SJSA1 (cell line): ENCODE measurements at places on chromosomes 7 and 10. TPM values are rescaled to one million over a fixed set of nuclear protein-coding genes. Genes with fewer than 3 reads are reported as not detected.
A peak's percentile ranks its signal among the peaks of the same experiment; 100 is the strongest.

The FEZF1 gene
- not detected in 2 replicates for total RNA-seq

The OR13A1 gene
- not detected in 2 replicates for total RNA-seq

DNA sequence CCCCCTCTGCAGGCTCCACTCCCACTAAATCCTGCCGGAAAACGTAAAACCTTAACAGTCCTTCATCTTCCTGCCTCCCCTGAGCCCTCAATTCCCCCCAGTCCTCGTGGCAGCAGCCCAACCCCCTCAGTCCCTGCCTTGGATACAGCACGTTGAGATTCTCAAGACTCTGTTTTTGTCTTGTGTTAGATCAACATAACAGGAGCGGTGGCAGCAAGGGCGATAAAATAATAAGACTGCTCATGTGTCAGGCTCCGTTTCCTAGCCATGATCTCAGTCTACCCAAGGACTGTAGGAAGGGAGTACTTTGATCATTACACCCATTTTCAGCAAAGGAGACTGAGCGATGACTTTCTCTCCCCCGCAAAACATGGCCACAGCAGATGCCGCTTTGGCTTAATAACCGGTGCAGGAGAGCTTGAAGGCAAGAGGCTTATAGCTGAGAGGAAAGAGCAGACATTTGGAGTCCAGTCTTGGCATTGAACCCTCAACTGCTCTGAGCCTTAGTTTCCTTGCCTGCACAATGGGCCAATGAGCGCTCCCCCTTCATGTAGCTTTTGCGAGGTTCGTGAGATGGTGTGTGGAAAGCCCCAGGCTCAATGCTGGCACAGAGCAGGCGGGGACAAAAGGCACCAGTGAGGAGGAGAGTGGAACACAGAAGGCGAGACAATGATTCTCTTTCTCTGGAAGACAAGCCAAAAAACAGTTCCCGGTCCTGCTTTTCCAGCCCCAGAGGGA lies 42.1 kb upstream of the PCBD1 start:
- no peak for DNase-seq

The TCTN3 gene
- 29.0 and 34.2 TPM in 2 replicates for total RNA-seq

DNA sequence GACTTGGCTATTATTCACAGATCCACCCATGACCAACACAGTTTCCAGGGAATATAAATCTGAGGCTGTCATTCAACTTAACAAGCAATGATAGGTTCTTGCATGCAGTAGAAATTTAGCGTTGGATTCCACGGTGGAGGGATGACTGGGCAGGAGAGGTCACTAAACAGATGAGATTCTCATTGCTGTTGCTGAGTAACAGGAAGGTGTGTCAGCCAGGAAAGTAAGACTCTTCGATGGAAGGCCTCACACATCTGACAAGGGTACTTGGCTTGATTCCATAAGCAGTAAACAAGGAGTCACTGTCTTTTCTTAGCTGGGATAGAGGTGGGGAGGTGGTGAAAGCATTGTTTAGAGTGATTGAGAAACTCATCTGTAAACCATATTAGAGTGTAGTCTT lies 1152.0 kb downstream of the SORCS3 start:
- no peak for DNase-seq

GRCh38 chr7:154794147-154794780 lies 208.7 kb downstream of the PAXIP1 start:
- DNase-seq, result no peak

The FGFBP3 gene
- total RNA-seq, result not detected in 2 replicates

GRCh38 chr7:8435095-8435494 lies 1.7 kb downstream of the NXPH1 start:
- no peak for DNase-seq

GRCh38 chr7:141042222-141043193 lies 27.8 kb upstream of the MRPS33 start:
- no peak for DNase-seq

The FAM53B gene
- total RNA-seq, result 10.2 and 14.1 TPM in 2 replicates

The CNPY1 gene
- total RNA-seq, result not detected in 2 replicates

DNA sequence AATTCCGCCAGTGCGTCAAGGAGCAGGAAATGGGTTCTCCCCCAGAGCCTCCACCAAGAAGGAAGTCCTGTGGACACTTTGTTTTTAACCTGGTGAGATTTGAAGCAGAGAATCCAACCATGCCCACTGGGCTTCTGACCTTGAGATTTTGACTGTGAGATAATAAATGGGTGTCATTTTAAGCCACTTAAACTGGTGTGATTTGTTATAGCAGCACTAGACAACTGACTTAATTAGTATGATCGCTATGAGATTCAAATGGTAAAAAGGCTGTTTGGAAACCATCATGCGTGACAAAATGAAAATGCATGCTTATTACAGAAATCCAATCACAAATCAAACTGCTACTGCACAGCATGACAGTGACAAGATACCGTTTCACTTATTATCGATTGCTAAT lies 98.0 kb downstream of the ADAM12 start:
- no peak for DNase-seq

The SFRP5 gene
- not detected in 2 replicates for total RNA-seq

The ENTPD1 gene
- not detected in 2 replicates for total RNA-seq

- no peak for DNase-seq
Measured at GRCh38 chr7:1526271-1526754, 4.2 kb upstream of the MAFK start.

The METTL27 gene
- total RNA-seq, result 0.91 and 2.9 TPM in 2 replicates

DNA sequence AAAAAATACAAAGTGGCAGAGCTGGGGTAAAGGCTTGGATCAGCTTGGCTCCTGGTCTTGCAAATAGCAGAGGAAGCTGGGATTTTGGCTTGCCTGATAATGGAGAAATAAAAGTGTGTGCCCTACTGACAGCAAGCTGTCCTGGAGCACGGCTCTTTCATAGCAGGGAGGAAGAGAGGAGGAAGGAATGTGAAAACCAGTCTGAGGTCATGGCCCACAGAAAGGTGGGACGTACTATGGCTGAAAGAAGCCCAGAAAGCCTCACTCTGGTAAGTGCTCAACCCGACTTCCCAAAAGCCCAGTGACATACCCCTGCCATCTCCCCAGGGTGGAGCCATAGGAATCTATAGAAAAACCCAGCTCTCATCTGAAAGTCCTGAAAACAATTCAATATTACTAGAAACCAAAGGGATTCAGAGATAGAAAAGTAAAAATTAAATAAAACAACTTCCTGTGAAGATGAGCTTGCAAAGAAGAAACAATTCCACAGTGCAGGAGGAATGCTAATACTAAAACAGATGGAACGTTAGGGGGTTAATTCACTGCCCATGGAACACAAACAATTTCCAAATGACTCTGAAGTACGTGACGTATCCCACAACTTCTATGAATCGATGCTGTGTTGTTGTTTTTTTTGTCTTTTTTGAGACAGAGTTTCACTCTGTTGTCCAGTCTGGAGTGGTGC lies 246.7 kb upstream of the PTN start:
- no peak for DNase-seq

- no peak for DNase-seq
Measured at GRCh38 chr7:2880874-2881533, 36.9 kb upstream of the GNA12 start.

The CYP2C19 gene
- not detected in 2 replicates for total RNA-seq

The FAM131B gene
- total RNA-seq, result 0.16 and 0.41 TPM in 2 replicates

The PIK3AP1 gene
- total RNA-seq, result 0.41 and 0.95 TPM in 2 replicates

GRCh38 chr10:11242443-11243387 lies 225.0 kb downstream of the CELF2 start:
- no peak for DNase-seq

- no peak for DNase-seq
Measured at GRCh38 chr10:77936697-77937567, 10.4 kb upstream of the DLG5 start.

GRCh38 chr10:73167458-73167782 lies 388 bp downstream of the ECD start:
- no peak for DNase-seq

- no peak for DNase-seq
Measured at GRCh38 chr10:79927111-79927828, 21.6 kb downstream of the SFTPD start.

The COL28A1 gene
- total RNA-seq, result not detected in 2 replicates

- no peak for DNase-seq
Measured at GRCh38 chr7:128914566-128915151, 4.2 kb upstream of the KCP start.

- DNase-seq, result no peak
Measured at GRCh38 chr7:134362587-134363483, 46.1 kb upstream of the SLC35B4 start.

DNA sequence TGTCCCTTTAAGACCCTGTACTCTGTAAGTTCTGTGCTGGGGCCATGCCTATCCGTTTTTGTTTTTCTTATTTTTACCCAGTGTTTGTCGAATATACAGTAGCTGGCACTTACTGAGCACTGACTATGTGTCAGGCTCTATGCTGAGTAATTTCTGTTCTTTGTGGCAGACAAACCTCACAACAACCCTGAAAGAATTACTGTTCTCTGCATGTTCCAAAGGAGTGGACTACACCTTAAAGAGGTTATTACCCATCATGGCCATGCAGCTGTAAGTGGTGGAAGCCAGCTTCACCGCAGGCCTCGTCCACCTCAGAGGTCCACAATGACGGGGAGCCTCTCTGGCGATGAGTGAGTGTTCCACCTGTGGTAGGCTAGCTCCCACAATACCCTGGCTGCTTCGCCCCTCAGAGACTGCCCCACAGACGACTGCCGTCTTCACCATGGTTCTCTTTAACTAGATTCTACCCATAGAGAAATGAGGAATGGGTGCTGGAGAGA lies 30.1 kb upstream of the RBM20 start:
- DNase-seq, result no peak

DNA sequence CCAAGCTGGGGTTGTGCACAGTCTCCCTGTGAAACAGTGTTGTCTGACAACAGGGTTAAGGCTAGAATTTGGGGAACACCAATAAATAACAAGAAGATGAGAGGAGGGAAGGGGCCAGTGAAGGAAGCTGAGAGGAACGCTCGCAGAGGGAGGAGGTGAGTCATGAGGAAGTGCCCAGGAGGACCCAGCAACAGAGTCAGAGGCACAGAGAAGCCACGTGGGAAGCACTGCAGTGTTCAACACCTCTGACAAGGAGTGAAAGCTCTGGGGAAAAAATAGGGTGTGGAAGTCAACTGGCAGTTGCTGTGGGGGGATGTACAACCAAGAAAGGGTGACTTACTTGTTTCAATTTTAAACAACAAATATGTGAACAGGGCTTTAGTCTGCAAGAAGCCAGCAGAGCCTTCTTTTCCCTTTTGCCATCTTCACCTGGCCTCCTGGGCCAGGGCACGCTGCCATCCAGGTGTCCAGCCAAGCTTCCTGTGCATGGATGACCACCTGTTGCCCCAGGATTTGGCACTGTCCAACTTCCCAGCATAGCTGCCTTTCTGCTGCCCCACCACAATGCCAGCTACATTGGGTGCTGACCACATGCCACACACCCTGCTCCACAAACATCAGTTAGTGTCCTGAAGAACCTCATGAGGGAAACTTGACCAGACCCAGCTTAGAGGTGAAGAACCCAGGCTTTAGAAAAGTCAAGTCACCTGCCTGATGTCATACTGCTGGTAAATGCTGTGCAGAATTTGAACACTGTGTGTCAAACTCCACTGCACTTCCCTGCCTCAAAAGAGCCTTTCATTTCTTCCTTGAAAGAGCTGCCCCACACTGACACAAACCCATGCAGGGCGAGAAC lies 69.6 kb downstream of the ATXN7L1 start:
- DNase-seq, result peak; percentile 27

The SFRP4 gene
- 0.13 TPM in 1 of 2 replicates, not detected in the other for total RNA-seq

DNA sequence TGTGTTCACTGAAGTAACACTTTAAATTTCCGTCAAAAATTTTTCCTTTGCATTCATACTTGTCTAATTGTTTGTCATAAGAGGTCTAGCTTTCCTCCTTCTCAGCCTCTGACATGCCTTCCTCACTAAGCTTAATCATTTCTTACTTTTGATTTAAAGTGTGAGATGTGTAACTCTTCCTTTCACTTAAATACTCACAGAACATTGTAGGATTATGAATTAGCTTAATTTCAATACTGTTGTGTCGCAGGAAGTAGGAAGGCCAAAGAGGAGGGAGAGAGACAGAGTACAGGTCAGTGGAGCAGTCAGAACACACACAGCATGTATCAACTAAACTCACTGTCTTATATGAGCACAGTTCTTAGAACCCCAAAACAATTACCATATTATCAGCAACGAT lies 99.0 kb downstream of the SRPK2 start:
- DNase-seq, result no peak

GRCh38 chr7:92809760-92810573 lies 26.4 kb downstream of the CDK6 start:
- DNase-seq, result peak; percentile 82

The KLF14 gene
- total RNA-seq, result not detected in 2 replicates

DNA sequence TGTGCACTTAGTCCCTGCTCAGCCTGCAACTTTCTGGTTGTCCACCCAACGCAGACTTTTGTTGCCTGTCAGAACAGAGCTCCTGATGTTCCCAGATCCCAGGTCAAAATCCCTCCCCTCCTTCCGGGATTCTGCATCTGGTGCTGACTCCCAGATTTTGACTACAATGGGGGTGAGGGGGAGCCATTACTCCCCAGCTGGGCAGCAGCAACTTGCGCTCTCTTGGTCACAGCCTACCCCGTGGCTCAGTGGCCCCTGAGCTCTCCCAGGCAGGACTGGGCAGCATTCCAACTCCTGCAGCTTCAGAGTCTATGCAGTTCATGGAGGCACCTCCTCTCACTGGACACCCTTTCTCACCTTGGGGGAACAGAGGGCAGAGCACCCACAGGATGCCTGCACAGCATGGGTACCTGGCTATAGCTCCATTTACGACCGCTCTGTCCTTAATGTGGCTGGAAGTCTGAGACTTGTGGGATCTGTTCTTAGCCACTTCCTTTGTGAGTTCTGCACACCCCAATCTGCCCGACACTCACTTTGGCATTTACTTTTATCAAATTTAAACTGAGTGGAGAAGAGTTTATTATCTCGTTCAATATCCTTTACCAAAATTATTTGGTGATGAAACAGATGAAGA lies 545.5 kb upstream of the MGMT start:
- no peak for DNase-seq

DNA sequence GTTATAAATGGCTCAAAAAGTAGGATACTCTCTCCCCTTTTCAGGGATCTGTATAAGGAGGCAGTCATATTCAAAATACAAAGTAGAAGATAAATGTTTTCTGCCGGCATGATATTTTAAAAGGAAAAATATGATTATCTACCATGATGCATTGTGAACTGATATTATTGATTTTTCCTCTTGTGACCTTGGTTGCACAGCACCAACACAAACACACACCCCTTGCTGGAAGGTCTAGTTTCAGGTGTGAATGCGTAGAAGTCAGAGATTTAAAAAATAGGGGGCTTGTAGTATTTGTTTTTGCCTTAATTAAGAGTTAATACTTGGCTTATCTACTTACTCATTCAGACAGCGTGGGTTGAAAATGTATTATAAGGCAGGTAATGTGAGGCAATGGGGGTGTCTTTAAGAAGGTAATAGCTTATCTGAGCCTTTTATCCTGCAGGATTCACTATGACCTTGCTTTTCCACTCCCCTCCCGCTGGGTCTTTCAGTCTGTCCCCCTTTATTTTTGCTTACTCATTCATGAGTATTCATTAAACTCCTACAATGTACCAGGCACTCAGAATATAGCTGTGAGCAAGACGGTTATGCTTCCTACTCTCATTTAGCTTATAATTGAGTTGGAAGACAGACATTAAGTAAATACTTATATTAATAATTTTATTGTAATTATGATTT lies 390.6 kb downstream of the SDK1 start:
- no peak for DNase-seq

GRCh38 chr7:101106386-101106785 lies 20.5 kb upstream of the SERPINE1 start:
- no peak for DNase-seq

- DNase-seq, result peak; percentile 37
Measured at GRCh38 chr10:43707770-43708169, 59.1 kb upstream of the ZNF32 start.
